D341Med (cell line): ENCODE measurements at places on chromosomes 2 and 18.

GRCh38 chr2:76279142-76279541 lies 568.4 kb upstream of the GCFC2 start:
- DNase-seq = no peak

DNA sequence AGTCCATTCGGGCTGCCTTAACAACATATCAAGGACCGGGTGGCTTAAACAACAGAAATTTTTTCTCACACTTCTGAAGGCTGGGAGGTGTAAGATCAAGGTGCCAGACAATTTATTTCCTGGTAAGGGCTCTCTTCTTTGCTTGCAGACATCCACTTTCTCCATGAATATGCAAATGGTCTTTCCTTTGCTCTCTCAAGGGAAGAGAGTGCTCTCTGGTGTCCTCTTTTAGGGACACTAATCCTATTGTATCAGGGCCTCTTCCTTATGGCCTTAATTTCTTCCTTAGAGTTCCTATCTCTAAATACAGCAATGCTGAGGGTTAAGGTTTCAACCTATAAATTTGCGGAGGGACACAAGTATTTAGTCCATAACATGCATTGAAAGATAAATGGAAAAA lies 770.8 kb downstream of the DSC3 start:
- no peak for DNase-seq

- DNase-seq = no peak
These were observed 123.5 kb upstream of the FOSL2 start for GRCh38 chr2:28269019-28269784.

GRCh38 chr2:74227646-74228045 lies 29.2 kb downstream of the MTHFD2 start:
- DNase-seq = no peak

- no peak for DNase-seq
These were observed 59.3 kb downstream of the CD8B2 start for GRCh38 chr2:106546391-106546990.
